Activated naive CD4-positive, alpha-beta T cell treated with anti-CD3 and anti-CD28 coated beads, Interleukin-2, amount 50 U/mL, for 16 hours (primary cell): ENCODE measurements at places on chromosomes 6 and 20.

GRCh38 chr6:71239694-71240093 lies 48.9 kb upstream of the OGFRL1 start:
- no peak for DNase-seq

GRCh38 chr6:33634161-33634727 lies 13.1 kb downstream of the ITPR3 start:
- DNase-seq: no peak

DNA sequence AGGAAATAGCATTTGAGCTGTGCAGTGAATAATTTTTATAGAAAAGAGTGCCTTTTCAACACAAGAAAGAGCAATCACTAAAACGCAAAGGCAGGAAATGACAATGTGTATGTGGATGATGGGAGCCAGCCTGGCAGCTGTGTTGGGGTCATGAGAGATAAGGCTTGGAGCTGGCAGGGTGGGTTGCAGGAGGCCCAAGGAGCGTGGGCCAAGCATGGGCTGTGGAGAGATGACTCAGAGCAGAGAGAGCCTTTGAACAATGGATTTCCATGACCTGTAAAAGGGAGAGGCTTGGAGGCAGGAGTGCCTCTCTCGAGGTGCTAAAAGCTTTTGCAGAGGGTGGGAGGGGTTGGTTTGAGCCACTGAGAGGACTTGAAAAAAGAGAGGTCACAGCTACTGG lies 6.6 kb upstream of the TBC1D7 start:
- DNase-seq: no peak

GRCh38 chr6:42627674-42628073 lies 63.8 kb downstream of the UBR2 start:
- no peak for DNase-seq
